ENCODE measurements at places on chromosomes 1 and 21.

DNA sequence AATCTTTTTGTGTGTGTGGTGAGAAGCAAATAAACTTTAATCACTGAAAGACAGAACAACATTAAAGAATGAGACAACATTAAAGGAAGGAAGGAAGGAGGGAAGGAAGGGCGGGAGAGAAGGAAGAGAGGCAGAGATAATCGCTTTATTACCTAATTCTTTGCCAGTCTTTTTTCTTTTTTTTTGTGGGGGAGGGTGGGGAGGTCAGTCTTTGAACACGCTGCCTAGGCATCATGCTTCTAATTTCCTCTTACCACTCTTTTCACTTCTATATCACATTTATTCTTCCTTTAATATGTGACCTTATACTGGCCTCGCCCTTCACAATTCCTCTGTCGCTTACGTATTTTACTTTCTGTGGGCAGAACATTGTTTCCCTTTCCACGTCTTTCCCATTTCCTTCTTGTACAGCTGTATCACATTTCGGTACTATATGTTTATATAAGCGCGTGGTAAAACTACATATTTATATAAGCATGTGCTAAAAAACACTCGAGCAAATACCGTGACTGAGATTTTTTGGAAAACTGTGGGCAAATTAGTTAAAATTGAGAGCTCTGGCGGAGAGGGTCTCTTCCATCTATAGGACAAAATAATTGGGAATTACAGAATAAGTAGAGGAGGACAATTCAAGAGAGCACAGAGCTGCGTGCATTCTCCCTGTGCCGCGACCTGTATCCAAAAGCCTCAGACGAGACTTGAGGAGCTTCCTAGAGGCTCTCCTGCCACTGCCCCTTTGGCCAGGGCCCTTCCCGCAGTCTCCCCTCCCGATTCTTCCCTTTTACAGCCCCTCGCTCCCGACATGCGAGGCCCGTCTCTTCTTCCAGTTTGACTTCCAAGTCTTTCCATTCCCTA, 823 bp upstream of the PRKAA2 start:
- peak; percentile 15 for DNase-seq

DNA sequence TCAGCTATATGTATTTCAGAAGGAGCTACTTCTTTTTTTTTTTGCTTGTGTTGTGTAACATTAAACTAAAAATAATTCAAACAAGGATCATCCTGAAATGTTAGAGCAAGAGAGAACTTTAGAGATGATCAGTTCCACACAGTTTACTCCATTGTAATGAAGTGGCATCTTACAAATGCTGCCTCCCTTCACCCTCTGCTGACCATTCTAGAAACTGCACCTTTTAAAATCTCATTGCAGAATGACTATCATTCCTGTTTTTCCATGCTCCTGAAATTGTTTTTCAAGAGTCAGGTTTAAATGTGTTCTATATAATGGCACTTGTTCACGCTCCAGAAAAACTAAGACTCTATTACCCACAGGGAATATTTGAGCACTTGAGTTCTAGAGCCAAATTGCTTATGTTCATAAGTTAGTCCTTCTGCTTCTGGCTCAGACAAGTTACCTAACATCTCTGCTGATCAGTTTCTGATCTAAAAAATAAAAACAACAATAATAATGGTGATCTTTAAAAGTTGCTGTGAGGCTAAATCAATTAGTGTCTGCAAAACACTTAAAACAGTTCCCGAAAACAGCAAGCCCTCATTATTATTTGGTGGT, 21.5 kb upstream of the SLC44A5 start:
- peak; percentile 20 for DNase-seq

- no peak for DNase-seq
Observed at GRCh38 chr21:8998946-8999681, 1522.3 kb upstream of the TPTE start.

DNA sequence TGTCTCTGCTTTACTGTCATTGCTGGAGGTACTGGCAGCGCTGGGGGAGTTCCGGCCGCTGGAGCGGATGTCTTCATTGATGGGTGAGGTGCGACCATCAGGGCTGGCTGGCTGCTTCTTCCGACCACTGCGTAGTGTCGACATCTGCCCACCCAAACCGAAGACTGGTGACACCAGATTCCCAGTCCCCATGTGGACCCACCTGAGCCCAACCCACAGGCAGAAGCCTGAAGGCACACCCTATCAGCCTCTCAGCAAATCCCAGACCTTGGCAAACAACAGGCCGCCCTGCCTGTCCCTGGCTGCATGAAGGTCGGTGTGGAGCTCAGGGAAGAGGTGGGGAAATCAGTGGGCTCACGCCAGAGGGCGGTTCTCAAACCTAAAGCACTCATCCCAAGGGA, 44.8 kb downstream of the SLC45A1 start:
- no peak for DNase-seq

GRCh38 chr1:81887421-81888144, 86.8 kb downstream of the ADGRL2 start:
- no peak for DNase-seq

DNA sequence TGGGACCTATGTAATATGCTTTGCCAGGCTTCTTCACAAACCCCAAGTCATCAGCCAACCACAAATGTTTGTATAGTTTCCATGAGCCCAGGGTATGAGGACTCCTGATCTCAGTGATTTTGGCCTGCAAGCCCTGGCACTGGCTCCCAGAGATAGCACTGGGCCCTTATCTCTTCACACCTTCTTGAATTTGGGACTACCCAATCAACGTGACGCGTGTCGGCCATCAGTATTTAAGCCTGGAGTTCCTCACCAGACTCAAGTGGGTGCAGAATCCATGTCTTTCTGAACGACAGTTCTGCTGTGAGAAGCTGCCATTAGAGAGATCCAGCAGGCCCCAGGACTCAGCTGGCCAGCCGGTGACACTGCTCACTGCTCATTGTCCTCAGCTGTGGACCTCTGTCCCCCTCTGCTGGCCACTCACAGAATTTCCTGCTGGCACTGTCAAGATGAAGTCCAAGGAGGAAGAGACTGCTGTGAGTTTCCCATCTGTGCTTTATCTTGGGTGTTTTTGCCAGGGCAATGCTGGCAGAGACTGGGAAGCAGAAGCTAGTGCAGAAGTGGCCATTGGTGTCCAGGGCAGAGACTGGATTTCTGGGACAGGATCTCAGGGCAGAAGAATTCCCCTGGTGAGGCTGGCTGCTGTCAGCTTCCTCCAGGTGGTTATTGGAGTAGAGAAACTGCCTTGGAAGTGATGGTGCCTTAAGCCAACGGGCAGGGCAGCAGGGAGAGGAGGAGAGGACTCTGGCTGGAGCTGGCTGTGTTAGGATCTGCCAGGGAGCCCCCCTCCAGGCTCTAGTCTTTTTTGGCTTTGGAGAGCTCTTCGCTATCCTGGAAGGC, 28.4 kb downstream of the TMCC2 start:
- peak; percentile 80 for DNase-seq

- DNase-seq = no peak
Observed at GRCh38 chr21:36005018-36005417, 55.3 kb downstream of the SETD4 start.

GRCh38 chr1:201758499-201759050, 70.4 kb upstream of the IPO9 start:
- peak; percentile 50 for DNase-seq

Measured in NCI-H1092 treated with DMSO at 0.1 percent for 48 hours (cell line).